Activated CD4-positive, alpha-beta T cell treated with anti-CD3 and anti-CD28 coated beads, Interleukin-2, amount 50 U/mL, for 1 hour (primary cell): ENCODE measurements at places on chromosomes 16 and 17.

DNA sequence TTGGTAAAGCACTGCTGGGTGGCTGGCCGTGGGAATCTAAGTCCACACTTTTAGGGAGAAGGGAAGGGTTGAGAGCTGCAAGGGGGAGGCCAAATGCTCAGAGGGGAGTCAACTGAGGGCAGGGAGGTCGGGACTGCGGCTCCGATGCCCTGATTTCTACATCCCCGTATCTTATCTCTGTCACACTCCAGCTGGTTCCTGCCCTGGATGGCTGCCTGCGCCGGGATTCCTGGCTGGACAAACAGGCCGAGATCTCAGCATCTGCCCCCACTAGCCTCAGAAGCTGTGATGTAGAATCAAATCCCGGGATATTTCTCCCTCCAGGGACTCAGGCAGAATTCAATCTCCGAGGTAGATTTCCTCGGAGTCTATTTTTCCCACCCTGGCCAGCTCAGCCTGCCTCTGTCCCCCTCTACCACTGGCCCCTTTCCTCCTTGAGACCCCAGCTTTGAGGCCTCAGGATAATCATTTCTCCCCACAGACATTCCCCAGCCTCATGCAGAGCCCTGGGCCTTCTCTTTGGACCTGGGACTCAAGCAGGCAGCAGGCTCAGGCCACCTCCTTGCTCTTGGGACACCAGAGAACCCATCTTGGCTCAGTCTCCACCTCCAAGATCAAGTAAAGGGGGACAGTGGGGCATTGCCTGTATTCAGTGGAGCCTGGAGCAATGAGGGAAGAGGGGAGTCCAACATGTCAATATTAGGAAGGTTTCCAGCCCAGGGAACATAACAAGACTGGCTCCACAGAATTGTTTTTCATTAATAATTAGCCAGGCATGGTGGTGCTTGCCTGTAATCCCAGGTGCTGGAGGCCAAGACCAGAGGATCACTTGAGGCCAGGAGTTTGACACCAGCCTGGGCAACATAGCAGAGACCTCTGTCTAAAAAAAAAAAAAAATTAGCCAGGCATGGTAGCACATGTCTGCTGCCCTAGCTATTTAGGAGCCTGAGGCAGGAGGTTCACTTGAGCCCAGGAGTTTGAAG, 1.8 kb downstream of the SHBG start:
- DNase-seq: no peak

DNA sequence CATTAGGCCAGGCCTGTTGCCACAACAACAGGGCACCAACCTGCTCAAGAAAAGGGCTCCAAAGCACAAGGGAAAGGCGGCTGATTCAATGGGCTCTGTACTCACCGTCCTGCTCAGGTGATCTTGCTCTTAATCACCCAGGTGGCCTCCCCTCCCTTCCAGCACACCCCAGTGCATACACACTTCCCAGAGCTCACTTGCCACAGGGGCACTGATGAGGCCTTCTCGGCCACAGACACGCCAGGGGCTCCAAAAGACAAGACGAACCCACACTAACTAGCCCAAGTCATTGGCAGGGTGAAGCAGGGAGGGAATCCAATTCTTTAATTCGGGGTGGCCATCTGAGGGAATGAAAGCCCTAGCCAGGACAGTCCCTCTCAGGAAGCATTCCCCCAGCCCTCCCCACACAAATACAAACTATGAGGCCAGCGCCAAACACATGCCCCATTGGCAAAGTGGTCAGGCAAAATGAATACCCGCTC, 1.4 kb downstream of the MYO18A start:
- no peak for DNase-seq

DNA sequence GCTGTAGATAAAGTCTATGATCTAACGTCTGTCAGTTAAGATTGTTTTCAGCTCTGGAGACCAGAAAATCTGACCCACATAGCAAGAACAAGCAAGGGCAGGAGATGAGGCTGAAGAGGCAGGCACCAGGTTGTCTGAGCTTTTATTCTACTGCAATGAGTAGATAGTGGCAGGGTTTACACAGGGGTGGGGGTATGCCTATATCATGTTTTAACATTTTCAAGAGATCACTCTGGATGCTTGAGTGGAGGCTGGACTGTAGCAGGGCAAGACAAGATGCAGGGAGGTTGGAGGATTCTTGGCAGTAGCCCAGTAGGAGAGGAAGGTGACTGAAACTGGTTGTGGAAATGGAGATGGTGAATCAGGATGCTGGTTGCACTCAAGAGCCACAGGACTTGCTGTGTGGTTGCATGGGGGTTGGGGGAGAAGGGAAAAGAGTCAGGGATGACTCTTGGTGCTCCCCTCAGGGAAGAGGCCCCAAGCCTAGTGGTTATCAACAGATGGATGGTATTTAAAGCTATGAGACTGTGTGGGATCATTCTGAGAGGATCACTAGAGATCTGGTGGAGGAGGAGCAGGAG, 143.1 kb upstream of the KCNJ18 start:
- no peak for DNase-seq

DNA sequence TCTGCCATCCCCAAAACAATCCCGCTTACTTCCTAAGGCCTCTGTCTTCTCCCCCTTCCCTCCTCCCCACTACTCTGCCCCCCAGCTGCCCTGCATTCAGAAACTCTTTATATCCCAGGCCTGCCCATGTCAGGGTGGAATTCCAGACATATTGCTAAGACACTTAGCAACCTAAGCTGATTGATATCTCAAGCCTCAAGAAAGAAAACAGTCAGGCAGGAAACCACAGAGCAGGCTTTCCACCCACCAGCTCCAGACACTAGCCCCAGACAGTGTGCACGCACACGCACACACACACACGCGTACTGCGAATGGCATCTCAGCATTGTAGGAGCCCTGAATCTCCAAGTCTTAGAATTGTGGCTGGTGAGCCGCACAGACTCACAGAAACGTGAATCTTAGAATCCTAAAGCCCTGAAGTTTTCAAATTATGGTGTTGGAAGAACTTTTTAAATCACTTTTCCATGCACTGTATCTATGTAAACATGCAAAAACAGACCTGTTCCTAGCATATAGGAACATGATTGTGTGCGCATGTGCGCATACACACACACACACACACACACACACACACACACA, 8.8 kb upstream of the LPCAT2 start:
- no peak for DNase-seq
